Activated CD8-positive, alpha-beta memory T cell treated with anti-CD3 and anti-CD28 coated beads for 1 hour (primary cell): ENCODE measurements at places on chromosomes 1 and 21.

- peak; percentile 27 for DNase-seq
Observed at GRCh38 chr1:148263128-148263905, 111.2 kb upstream of the NBPF11 start.

GRCh38 chr1:52530563-52531144, 22.2 kb downstream of the TUT4 start:
- no peak for DNase-seq

DNA sequence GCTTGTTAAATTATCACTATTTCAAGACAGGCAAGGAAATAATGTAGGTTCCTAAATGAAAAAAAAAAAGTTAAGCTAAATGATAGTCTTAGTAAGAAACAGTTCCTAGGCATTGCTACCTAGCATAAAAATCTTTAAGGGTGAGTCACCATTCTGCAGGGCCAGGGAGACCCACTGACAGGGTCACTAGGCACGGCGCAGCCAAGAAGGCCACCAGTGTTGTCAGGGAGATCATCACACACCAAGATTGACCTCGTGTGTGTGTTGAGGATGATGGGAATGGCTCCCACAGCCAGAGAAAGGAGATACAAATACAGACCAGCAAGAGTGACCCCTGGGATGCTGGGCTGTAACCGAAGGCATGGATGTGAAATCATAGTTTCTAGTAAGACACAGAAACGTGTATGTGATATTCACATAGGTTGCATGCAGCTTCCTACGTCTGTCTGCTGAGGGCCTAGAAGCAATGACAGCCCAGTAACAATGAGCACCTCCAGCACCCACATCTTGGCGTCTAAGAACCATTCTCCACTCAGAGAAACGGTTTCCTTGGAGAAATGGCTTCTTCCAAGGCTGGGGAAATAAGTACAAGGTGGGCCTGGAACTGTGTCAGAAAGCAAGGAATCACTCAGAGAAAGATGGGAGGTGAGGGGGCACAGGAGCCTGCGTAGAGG, 29.1 kb downstream of the RIPK4 start:
- no peak for DNase-seq

- DNase-seq, result no peak
Observed at GRCh38 chr1:91680556-91681155, 180.0 kb downstream of the CDC7 start.

GRCh38 chr1:115230281-115230680, 107.8 kb downstream of the NGF start:
- no peak for DNase-seq

- DNase-seq, result no peak
Observed at GRCh38 chr1:22633697-22634463, 2.5 kb upstream of the C1QA start.

- DNase-seq, result no peak
Observed at GRCh38 chr1:40130892-40131291, 30.3 kb upstream of the RLF start.

DNA sequence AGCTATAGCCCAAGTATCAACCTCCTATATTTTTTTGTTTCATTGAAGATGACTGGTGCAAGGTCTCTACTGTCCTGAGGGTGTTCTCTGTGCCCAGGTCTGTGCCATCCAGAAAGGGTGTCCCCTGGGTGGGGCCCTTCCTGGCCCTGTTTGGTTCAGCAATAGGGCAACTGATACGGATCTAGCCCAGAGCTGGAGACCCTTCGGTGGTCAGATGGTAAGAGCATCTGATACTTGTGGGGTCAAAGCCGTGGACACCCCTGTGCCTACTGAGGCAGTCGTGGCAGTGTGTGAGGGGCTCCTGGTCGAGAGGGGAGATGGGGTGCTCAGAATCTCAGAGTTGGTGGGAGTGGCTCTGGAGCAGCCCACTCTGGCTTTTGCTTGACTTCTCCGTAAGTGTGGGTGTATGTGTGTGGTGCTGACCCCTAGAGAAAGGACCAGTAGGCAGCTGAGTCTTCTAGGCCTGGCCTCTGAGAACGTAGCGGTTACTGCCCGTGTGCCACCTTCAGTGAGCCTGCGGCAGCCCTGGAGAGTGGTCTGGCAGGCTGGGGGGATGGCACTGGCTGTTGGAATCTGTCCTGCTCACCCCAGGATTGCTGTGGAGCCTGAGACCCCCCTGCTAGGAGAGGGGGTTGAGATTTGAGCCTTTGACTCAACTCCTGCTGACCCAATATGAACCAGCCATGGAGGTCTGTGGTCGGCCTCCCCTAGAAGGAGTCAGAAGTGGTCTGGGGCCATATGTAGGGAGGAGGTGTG, 2.7 kb downstream of the AMPD2 start:
- DNase-seq, result no peak
